ENCODE measurements at places on chromosomes 12 and 14.
A peak's percentile ranks its signal among the peaks of the same experiment; 100 is the strongest.

DNA sequence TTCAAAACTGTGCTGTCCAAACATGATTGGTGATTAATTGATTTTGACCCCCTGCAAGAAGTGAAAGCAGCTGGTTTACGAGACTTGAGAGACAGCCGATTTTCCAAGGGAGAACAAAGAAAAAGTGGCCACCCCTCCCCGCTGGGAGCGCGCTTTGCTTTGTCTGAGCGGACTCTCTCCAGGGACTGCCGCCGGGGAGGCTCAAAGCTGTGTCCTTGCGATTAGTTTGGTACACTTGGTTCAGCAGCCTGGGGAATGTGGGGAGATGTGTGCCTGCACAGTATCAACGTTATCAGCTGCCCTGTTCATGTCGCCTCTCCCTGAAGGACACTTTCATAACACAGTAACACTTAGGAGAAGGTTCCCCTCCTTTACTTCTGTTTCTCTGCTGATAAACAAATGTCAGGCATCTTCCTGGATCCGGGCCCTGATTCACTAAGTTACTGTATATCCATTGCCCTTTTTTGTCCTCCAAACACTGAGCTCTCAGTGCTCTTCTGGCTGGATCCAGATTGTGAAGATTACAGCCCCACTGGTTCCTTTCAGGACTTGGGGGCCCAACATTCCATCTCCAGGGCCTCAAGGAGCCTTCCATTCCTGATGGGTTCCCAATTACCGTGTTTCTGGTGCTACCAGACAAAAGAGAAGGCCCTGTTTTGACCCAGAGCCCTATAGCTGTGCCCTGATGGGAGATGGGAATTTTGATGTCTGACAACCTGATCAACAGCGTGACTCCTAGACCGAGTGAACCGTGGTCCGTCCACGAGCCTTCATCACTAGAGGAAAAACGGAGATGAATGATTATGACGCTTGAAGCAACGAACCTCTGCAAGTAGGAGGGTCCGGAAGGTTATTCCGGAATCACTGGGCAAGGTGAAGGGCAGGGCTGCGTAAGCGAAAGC, 31.7 kb upstream of the TUBA1C start:
- no peak for DNase-seq

- no peak for DNase-seq
These were observed 6.0 kb upstream of the SLC24A4 start for GRCh38 chr14:92316937-92317336.

DNA sequence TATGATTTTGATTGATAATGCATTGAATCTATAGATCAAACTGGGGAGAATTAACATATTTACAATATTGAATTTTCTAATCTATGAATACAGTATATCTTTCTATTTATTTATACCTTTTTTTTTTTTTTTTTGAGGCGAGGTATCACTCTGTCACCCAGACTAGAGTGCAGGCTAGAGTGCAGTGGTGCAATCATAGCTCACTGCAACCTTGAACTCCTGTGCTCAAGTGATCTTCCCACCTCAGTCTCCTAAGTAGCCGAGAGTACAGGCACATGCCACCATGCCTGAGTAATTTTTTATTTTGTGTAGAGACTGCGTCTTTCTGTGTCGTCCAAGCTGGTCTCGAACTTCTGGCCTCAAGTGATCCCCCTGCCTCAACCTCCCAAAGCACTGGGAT, 20.4 kb downstream of the LTBR start:
- no peak for DNase-seq

GRCh38 chr14:33254861-33255395, 316.2 kb downstream of the NPAS3 start:
- DNase-seq = no peak

DNA sequence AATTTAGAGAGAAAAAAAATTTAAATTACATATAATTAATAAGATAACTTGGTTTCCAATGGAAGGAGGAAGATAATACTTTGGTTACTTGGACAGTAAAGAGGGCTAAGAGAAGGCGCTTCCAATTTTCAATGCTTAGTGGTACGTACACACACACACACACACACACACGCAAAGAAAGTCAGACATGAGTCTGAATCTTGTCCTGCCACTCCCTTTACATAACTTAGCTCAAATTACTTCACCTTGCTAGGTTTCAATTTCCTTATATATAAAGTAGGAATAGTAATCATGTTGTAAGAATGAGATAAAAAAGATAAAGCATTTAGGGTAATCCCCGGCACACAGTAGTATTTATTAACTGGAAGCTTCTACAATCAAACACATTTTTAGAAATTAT, 39.7 kb upstream of the VCPKMT start:
- no peak for DNase-seq

GRCh38 chr12:13970803-13971202, 10.6 kb downstream of the GRIN2B start:
- no peak for DNase-seq

GRCh38 chr12:125228519-125229260, 163.5 kb downstream of the AACS start:
- no peak for DNase-seq

DNA sequence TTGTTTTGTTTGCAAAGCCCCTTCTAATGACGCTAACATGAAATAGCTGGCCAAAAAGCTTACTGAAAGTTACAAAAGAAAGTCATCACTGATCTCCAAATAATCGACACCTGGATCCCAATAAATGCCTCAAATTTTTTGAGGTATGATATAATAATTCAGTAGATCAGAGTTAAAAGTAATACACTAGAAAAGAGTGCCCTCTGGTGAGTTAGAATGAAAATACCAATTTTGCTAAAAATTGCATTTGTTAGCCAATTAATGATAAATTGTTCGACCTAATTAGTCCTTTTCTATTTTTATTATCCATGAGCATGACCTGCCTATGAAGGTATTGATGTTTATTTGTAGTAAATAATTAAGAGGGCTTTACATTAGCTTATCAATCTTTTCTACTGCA, 78.6 kb downstream of the CEP128 start:
- DNase-seq = no peak

- no peak for DNase-seq
These were observed 39.5 kb downstream of the VWF start for GRCh38 chr12:6084969-6085450.

DNA sequence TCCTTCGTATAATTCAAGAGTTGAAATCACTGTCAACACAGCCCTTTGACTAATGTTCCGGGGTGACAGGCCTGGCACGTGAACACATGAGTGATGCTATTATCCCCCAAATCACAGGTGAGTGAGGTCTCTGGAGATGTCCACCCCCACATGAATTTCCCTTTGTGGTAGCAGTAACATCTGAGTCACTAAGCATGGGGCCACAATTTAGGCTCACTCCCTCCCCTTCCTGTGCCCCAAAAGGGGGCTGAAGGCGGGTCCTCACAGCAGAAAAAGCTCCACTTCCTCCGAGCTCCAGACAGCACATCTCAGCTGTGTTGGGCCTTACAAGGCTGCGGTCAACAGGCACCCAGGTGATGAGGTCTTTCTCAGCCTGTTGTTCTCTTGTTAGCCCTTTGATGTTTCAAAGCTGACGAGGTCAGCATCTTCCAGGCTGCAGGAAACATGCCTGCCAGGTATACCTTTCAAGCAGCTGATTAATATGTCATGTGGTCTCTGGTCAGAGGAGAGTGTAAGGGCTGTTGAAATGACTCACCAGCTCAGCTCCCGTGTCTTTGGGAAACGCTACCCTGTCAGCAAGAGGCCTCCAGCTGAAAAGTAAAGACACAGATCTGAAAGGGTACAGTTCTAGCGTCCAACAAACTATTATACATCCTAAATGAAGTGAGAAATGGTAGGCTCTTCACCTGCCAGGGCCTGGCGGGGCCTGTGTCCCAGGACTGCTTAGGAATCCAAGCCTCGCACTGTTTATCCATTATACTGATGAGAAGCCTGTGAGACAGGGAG, 107.3 kb downstream of the ZFP36L1 start:
- peak; percentile 76 for DNase-seq

- DNase-seq = peak; percentile 66
These were observed 51.1 kb upstream of the CRACR2A start for GRCh38 chr12:3803865-3804472.

DNA sequence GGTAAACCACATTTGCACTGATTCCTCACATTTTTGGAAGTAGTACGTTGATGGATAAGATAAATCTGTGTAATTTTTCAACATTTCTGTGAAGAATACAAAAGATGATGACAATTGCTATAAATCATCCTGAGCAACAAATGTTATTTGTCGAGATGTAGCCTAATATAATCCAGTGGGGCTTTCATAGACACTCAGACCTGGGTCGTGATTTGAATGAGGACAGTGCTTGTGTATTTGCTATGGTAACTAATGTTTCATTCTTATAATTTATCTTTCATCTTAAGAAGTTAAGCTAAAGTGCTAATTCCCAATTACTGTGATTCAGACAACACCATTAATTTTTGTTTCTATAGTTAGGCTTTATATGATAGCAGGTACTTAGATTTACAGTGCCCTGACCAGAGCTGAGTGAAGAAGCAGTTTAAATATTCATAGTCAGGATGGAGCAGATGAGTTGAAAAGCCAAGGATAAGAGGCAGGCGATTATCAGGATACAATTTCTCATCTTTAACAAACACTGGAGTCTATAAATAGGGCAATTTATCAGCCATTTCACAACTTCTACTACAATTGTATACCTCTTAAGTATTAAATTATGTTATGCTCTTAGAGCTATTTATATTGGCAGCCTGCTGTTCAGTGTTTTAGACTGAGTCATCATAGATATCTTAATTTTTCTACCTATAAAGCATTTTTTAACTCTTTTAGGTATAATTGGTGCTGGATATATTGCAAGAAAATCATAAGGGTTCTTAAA, 359.9 kb downstream of the TRHDE start:
- DNase-seq = no peak

GRCh38 chr14:59176765-59177164, 11.7 kb upstream of the DAAM1 start:
- no peak for DNase-seq

- no peak for DNase-seq
These were observed 114.0 kb downstream of the RPAP3 start for GRCh38 chr12:47591795-47592194.

DNA sequence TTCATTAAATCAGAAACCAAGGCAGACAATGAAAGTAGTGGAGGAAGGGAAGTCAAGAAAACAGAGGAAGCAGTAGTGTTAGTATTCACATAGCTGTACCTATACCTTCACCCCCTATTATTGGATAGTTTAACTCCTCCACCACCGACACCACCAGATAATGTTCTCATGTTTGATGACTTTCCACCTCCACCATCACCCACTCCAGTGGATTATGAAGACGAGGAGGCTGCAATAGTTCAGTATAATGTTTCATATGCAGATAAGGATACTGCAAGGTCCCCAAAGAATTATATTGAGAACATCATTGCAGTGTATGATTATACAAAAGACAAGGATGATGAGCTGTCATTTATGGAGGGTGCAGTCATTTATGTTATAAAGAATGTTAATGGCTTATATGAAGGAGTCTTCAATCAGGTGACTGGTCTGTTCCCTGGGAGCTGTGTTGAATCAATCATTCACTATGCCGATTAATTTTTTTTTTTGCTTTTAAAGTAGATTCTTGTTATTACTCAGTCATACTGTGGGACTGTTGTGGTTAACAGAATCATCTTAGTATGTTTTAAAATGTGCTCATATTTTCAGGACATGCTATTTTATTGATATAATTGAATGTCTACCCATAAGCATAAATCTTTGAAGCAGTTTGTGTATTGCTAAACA, 32.2 kb upstream of the KTN1 start:
- no peak for DNase-seq

GRCh38 chr14:31027847-31028246, 1.7 kb upstream of the STRN3 start:
- DNase-seq = no peak

DNA sequence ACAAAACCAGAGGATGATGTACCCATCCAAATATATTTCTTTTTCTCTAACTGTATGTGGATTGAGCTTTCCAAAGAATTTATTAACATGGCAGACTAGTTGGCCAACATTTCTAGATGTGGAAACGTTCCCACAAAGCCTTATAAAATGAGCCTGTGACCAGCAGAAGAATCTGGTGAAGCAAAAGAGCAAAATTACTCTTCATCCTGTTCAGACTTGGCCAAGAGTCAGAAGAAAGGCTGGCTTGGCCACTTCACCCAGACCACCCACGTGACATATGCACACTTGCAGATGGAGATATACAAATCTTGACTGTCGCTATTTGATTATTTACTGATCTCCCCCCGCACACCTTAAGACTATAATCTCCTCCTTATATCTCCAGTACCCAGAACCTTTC, 96.7 kb downstream of the NUAK1 start:
- no peak for DNase-seq

- no peak for DNase-seq
These were observed 1022.5 kb downstream of the AACS start for GRCh38 chr12:126087692-126088091.

DNA sequence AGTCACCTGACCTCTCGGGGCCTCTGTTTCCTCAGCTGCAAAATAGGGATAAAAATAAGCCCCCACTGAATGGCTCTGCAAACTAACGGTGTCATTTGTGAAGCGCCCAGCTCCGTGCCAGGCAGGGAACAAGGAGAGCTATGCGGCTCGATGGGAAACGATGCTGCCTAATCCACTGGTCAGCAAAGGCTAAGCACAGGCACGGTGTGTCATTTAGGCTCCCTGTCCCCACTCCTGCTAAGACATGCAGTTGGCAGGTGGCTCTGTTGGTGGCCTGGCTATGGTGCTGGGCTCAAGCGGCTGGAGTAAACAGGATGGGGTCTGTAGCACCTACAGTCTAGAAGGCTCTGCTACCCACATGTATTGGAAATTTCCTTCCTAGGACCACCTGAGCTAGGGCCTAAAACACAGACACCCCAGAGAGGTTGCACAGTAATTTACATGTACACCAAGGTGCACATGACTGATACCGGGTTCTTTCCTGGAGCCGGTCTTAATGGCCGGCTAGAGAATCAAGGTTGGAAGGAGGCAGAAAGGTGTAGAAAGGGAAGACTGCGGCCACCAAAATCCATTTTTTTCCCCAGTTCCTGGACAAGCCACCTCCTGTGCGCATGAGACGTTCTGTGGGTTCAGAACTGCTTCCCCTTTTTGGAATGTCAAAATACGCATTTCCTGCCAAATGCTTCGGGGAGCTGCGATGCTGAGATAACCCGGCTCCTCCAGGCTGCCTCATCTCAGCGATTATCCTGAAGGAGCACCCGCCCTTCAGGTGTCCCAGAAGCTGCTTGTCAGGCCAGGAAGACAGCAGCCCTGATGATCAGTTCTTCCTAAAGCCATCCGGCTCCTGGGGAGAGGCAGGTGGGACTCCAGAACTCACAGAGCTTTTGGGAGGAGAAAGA, 1.0 kb downstream of the CACNA2D4 start:
- DNase-seq = no peak

Data from effector CD4-positive, alpha-beta T cell (primary cell).